ENCODE measurements at places on chromosomes 6 and 20.

- no peak for DNase-seq
These were observed 14.0 kb upstream of the KIF3B start for GRCh38 chr20:32263398-32263954.

DNA sequence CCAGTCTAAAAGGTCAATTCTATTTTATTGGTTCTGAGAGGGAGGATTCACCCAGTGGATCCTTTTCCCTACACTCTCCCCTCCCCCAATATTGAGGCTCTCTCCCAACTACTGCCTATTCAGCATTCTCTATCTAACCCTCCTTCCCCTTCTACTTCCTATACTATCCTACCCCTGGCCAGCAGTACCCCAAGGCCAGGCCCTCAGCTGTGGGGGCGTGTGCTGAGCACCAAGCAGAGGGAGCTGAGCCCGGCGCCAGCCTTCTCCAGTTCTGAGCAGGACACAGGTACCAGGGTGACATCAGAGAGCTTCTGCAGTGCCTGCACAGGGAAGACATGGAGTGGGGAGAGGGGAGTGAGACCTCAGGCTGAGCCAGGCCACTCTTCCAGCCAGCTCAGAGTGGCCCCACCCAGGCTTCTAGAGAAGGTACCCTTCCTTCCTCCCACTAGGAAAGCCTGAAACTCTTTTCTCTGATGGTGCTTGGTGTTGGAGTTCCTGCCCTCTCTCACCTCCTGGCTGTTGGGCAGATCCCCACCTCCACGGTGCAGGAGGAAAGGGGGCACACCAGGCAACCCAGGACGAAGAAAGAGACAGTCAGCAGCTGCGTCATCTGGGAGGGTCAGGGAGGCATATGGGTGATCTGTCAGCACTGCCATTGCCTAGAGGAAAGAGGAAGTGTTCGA is 1.9 kb downstream of the DDAH2 start:
- DNase-seq: no peak

DNA sequence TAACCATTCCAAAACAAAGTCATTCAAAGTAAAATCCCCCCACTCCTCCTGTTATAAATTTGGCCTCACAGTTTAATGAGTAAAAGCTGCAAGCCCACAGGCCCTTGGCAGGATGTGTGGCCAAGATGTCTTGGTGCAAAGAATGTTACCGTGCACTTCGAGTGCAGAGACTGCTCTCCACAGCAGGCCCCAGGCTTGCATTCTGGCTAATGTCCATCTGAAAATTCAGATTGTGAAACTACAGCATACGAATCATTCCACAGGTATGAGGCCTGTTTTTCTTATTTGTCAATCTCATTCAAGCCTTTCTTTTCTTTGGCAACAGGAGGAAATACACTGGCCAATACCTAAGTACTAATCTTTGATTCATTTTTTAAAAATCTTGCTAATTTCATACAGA is 7.1 kb downstream of the RPS6KA2 start:
- DNase-seq: no peak

- DNase-seq: no peak
These were observed 3.1 kb downstream of the PBOV1 start for GRCh38 chr6:138215093-138215782.
